ENCODE measurements at places on chromosomes 7 and 10.

DNA sequence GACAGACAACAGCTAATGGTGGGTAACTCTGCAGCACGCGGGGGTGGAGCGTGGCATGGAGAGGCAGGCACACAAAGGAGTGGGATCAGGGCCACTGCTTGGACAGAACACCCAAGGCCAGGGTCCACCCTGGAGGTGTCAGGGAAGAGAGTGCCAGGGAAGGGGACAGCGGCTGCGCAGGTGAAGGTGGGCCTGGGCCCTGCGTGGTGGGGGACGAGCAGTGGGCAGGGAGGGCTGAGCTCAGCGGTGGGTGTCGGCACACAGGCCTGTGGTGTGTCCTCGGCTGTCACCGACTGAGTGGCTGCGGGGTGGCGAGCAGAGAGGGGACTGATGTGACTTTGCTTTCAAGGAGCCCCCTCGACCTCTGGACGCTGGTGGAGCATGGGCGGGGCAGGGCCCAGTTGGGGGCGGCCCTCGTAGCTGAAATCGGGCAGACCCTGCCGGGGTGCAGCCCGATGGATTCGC lies 8.4 kb upstream of the SCART1 start:
- no peaks in the 10 kb centered on the region for H3K36me3 ChIP-seq
- H3K4me3 ChIP-seq = no peak overlapping the region
- no peak for DNase-seq
- no peak overlapping the region for H3K27ac ChIP-seq

GRCh38 chr10:30758338-30758737 lies 128.8 kb upstream of the LYZL2 start:
- no peaks in the 10 kb centered on the region for H3K27me3 ChIP-seq
- H3K4me3 ChIP-seq = no peak overlapping the region
- no peak overlapping the region for H3K27ac ChIP-seq
- no peaks in the 10 kb centered on the region for H3K36me3 ChIP-seq
- DNase-seq = no peak
- H3K4me1 ChIP-seq = peaks cover 5% of the 10 kb centered on the region

- H3K4me1 ChIP-seq = peaks cover 23% of the 10 kb centered on the region
- peak; percentile 52 for DNase-seq
- H3K27me3 ChIP-seq = no peaks in the 10 kb centered on the region
These were observed 2.0 kb downstream of the DBNL start for GRCh38 chr7:44046321-44047061.

GRCh38 chr7:134699021-134699818 lies 52.6 kb downstream of the BPGM start:
- H3K36me3 ChIP-seq = no peaks in the 10 kb centered on the region
- DNase-seq = no peak
- no peaks in the 10 kb centered on the region for H3K27me3 ChIP-seq
- no peaks in the 10 kb centered on the region for H3K4me1 ChIP-seq
- no peak overlapping the region for H3K27ac ChIP-seq
- no peak overlapping the region for H3K4me3 ChIP-seq

GRCh38 chr10:79444199-79445119 lies 965 bp downstream of the ZCCHC24 start:
- H3K36me3 ChIP-seq = no peaks in the 10 kb centered on the region
- H3K27ac ChIP-seq = 0 out of 2 replicates have a peak overlapping the region, but pooled peaks have one; percentile 22
- no peaks in the 10 kb centered on the region for H3K27me3 ChIP-seq
- peaks cover 4% of the 10 kb centered on the region for H3K4me1 ChIP-seq
- DNase-seq = peak; percentile 56

- H3K27me3 ChIP-seq = no peaks in the 10 kb centered on the region
- H3K4me1 ChIP-seq = no peaks in the 10 kb centered on the region
- no peak overlapping the region for H3K4me3 ChIP-seq
- H3K36me3 ChIP-seq = no peaks in the 10 kb centered on the region
- no peak for DNase-seq
- H3K27ac ChIP-seq = no peak overlapping the region
These were observed 73.0 kb downstream of the MICU1 start for GRCh38 chr10:72552857-72553256.

DNA sequence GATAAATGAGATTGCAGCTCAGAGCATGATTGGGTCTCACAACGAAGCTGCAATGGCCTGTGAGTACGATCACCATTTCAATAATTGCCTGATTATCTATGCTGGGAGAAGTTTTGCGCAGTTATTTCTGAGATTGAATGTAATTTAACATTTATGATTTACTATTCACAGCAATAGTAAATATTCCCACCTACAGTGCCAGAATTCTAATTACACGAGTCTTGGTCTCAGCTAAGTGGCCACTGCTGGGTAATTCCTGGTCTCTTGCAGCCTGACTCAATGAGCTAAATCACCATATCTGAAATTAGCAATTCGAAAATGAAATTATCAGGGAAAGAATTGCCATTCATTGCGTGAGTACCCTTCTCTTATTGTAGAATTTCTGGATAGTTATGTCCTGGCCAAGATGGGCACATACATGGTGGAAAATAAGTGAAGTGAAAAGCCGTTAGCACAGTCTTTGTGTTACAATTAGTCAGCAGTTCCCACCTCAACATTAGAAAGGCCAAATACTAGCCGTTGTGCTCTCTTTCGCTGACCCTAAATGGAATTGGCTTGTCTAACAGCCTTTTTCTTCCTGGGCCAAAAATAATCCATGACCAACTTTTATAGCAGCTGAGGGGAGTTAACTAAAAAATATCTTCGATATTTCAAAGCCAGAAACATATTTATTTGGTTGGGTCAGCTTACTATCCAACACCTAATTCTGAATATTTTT lies 681.0 kb upstream of the C7orf33 start:
- no peaks in the 10 kb centered on the region for H3K4me1 ChIP-seq
- H3K36me3 ChIP-seq = no peaks in the 10 kb centered on the region
- H3K4me3 ChIP-seq = no peak overlapping the region
- no peaks in the 10 kb centered on the region for H3K27me3 ChIP-seq

GRCh38 chr10:75512203-75512933 lies 80.9 kb downstream of the LRMDA start:
- no peaks in the 10 kb centered on the region for H3K27me3 ChIP-seq
- DNase-seq = no peak
- no peaks in the 10 kb centered on the region for H3K4me1 ChIP-seq
- H3K36me3 ChIP-seq = no peaks in the 10 kb centered on the region

DNA sequence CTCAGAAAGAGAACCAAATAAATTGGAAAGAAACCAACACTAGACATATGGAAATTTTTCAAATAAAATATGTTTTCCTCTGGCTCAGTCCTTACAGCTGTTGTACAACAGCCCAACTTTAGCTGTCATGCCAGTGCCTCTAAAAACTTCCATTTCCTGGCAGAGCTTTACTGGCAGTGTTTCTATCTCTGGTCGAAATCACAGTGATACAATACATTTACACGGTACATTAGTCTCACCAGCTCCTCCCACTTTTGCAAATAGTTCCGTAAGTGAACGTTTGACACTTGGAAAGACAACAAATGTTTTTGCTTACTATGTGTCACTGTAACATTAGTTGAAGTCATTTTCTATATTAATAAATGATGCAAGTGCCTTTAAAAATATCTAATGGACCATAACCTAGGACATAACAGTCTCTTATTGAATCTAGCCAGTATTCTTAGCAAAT lies 29.8 kb downstream of the BCAP29 start:
- no peak overlapping the region for H3K27ac ChIP-seq
- H3K4me3 ChIP-seq = no peak overlapping the region
- no peaks in the 10 kb centered on the region for H3K27me3 ChIP-seq
- no peak for DNase-seq
- no peaks in the 10 kb centered on the region for H3K36me3 ChIP-seq

DNA sequence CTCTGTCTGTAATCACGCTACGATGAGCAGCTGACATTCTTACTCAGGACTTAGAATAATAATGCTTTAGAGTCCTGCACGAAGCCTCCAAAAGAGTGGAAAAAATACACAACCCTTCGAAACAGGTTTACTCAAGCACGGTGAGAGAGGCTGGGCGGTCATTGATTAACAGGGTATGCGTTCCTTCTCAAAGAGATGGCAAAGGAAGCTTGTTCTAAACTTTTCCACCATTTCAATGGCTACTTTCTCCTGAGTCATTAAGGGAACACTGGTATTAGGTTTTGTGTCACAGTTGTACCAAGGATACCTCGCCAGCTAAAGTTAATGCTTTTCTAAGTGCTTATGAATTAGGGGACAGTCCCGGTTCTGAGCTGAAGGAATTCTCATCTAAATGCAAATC lies 141.9 kb upstream of the RHEB start:
- no peaks in the 10 kb centered on the region for H3K27me3 ChIP-seq
- H3K4me1 ChIP-seq = no peaks in the 10 kb centered on the region
- no peak overlapping the region for H3K27ac ChIP-seq
- no peak for DNase-seq
- no peaks in the 10 kb centered on the region for H3K36me3 ChIP-seq
- H3K4me3 ChIP-seq = no peak overlapping the region

DNA sequence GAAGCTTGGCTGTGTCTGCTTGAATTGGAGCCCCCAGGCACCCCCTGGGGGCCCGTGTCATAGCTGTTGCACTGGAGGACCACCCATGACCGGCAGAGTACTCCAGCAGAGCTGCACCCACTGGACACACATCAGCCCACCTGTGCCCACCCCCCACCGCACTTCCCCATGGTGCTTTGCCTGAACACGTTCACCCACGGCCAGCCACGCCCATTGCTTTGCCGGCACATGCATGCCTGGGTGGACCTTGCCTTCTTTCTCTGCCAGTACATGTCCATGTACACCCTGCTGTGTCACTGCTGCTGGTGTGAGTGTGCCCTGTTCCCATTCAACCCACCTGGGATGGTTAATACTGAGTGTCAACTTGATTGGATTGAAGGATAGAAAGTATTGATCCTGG lies 88.7 kb downstream of the SAMD9 start:
- H3K4me1 ChIP-seq = no peaks in the 10 kb centered on the region
- H3K4me3 ChIP-seq = no peak overlapping the region
- no peak overlapping the region for H3K27ac ChIP-seq
- H3K27me3 ChIP-seq = no peaks in the 10 kb centered on the region
- DNase-seq = no peak

GRCh38 chr7:14937581-14937980 lies 35.0 kb upstream of the DGKB start:
- DNase-seq = no peak
- H3K27ac ChIP-seq = no peak overlapping the region
- H3K27me3 ChIP-seq = no peaks in the 10 kb centered on the region
- H3K4me1 ChIP-seq = no peaks in the 10 kb centered on the region
- no peak overlapping the region for H3K4me3 ChIP-seq
- no peaks in the 10 kb centered on the region for H3K36me3 ChIP-seq

- peaks cover 20% of the 10 kb centered on the region for H3K4me1 ChIP-seq
- peak overlapping the region; percentile 58 for H3K27ac ChIP-seq
- no peaks in the 10 kb centered on the region for H3K27me3 ChIP-seq
- DNase-seq = no peak
- no peak overlapping the region for H3K4me3 ChIP-seq
- no peaks in the 10 kb centered on the region for H3K36me3 ChIP-seq
These were observed 406 bp downstream of the ZP3 start for GRCh38 chr7:76425156-76425555.

DNA sequence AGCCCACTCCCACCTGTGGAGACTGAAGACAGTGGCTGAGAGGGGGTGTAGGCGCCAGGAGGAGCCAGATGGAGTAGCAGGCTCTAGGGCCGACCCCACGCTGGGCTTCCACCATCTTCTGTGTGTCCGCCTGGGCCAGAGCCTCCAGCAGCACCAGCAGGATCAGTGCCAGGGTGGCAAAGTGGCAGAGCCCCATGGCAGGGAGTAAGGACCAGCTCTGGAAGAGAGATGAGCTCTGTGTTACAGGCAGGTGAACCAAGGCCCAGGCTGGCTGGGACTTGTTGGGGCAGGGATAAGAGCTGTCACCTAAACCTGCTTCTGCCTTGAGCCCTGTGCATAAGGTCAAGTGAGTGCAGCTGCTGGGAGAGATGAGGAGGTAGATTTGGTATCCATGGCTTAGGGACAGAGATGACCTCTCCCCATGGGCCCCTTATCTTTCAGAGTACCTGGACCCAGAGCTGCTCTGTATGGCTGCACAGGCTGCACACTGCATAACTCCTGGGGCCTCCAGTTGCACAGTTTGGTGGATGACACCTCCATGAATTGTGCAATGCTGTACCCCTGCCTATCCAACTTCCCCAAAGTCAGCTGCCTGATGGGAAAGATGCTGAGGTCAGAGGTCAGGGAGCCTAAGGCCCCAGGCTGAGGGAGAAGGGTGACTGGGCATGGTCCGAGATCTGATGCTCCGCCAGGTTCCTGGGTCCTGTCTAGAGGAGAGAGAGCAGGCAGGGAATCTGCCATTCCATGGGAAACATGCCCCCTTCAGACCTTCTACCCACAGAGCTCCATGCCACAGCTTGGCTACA lies 7.4 kb upstream of the SAMD8 start:
- no peaks in the 10 kb centered on the region for H3K36me3 ChIP-seq
- H3K4me1 ChIP-seq = no peaks in the 10 kb centered on the region
- H3K4me3 ChIP-seq = no peak overlapping the region
- H3K27me3 ChIP-seq = no peaks in the 10 kb centered on the region
- no peak overlapping the region for H3K27ac ChIP-seq

GRCh38 chr7:142811154-142811737 lies 40.5 kb downstream of the PRSS2 start:
- H3K36me3 ChIP-seq = no peaks in the 10 kb centered on the region
- H3K4me1 ChIP-seq = peaks cover 43% of the 10 kb centered on the region
- DNase-seq = peak; percentile 84

GRCh38 chr10:11798845-11799735 lies 24.1 kb upstream of the PROSER2 start:
- no peaks in the 10 kb centered on the region for H3K27me3 ChIP-seq
- H3K4me3 ChIP-seq = no peak overlapping the region
- H3K36me3 ChIP-seq = no peaks in the 10 kb centered on the region
- H3K27ac ChIP-seq = no peak overlapping the region
- DNase-seq = no peak

GRCh38 chr7:7443806-7444350 lies 91.8 kb downstream of the COL28A1 start:
- no peaks in the 10 kb centered on the region for H3K27me3 ChIP-seq
- H3K27ac ChIP-seq = no peak overlapping the region
- no peak for DNase-seq
- H3K36me3 ChIP-seq = no peaks in the 10 kb centered on the region
- no peaks in the 10 kb centered on the region for H3K4me1 ChIP-seq
- H3K4me3 ChIP-seq = no peak overlapping the region

DNA sequence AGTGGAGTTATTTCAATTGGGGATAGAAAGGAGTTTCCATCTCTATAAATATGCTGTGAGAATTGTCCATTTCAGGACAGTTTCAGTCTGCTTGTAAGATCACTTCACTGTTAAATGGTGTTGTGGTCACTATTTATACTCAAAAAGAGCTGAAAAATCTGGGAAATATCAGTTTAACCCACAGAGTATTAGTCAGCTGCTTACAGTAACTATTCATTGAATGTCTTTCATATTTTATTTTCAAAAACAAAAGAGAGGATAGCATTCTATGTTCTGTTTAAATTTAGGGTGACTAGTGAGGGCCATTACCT lies 85.4 kb upstream of the PLXDC2 start:
- H3K27ac ChIP-seq = no peak overlapping the region
- no peaks in the 10 kb centered on the region for H3K36me3 ChIP-seq
- H3K4me1 ChIP-seq = no peaks in the 10 kb centered on the region
- no peak for DNase-seq
- H3K4me3 ChIP-seq = no peak overlapping the region

- no peak overlapping the region for H3K4me3 ChIP-seq
- H3K27me3 ChIP-seq = no peaks in the 10 kb centered on the region
- H3K27ac ChIP-seq = no peak overlapping the region
- H3K36me3 ChIP-seq = no peaks in the 10 kb centered on the region
- no peaks in the 10 kb centered on the region for H3K4me1 ChIP-seq
These were observed 1005.3 kb upstream of the SORCS1 start for GRCh38 chr10:108169846-108170245.

Measured in MM.1S (cell line).